ENCODE measurements at places on chromosomes 2 and 18.

- no peak for DNase-seq
These were observed 99.0 kb upstream of the ID2 start for GRCh38 chr2:8582651-8583399.

GRCh38 chr18:37714691-37715090 is 149.1 kb upstream of the CELF4 start:
- DNase-seq: peak; percentile 27

DNA sequence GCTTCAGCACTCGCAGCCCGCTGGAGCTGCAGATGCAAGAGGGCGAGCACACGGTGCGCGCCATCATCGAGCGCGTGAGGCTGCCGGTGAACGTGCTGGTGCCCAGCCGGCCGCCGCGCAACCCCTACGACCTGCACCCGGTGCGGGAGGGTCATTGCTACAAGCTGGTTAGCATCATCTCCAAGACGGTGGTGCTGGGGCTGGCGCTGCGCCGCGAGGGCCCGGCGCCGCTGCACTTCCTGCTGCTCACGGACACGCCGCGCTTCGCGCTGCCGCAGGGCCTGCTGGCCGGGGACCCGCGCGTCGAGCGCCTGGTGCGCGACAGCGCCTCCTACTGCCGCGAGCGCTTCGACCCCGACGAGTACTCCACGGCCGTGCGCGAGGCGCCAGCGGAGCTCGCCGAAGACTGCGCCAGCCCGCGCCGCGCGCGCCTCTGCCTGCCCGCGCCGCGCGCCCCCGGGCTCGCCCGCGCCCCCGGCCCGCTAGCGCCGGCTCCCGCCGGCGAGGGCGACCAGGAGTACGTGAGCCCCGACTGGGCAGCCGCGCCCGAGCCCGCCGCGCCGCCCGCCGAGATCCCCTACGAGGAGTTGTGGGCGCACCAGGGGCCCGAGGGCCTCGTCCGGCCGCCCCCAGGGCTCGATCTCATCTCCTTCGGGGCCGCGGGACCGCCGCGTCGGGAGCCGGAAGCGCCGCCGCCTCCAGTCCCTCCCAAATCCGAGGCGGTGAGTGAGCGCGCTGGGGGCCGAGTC is 11.8 kb downstream of the GAREM2 start:
- DNase-seq: no peak

DNA sequence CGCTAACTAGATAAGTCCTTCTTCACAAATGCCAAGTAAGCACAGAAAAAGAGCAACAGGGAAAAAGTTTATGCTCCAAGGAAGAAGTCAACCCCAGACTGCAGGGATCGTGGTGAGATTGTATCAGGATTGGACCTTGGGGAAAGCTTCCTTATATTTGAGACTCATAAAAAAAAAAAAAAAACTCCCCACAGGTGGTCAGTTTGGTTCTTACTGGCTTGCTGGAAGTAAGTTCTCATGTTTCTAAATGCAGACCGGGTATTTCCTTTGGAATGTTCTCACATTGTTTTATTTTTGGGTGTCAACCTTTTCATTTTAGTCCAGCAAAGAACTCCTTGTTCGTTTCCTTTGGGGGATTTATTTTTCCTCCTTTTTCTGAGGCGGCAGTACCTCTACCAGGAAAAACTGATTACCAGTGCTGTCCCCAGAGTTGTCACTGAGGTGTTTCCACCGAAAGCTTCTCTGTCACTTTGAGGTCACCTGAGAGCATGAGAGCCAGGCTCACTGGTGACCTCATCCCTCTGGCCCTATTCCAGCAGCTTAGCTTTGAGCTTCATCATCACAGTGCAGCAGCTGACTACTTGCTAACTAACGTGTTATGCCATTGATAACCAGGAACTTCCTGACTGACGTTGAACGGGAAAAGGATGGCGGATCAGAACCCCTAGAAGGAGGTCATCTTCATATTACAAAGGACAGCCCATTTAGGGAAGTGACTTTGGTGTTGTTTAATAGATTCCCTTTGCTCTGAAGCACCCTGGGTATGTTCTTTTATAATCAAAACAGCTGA is 16.8 kb upstream of the ATP8B1 start:
- no peak for DNase-seq

DNA sequence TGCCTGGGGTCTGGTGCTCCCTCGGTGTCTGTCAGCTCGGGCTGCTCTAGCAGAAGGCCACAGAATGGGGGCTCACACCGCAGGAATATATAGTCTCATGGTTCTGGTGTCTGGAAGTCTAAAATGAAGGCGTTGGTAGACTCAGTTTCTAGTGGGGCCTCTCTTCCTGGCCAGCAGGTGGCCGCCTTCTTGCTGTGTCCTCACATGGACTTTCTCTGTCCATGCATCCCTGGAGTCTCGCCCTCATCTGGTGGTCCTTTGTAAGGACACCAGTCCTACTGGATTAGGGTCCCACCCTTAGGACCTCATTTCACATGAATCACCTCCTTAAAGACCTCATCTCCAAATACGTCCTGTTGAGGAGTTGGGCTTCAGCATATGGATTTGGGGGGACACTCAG is 65.7 kb downstream of the RRM2 start:
- no peak for DNase-seq

Data from NCI-H1694 treated with DMSO at 0.1 percent for 48 hours (cell line).